ENCODE measurements at places on chromosomes 16 and 17. TPM values are rescaled to one million over a fixed set of nuclear protein-coding genes. Genes with fewer than 3 reads are reported as not detected.
A peak's percentile ranks its signal among the peaks of the same experiment; 100 is the strongest.

The KRT25 gene
- total RNA-seq, result not detected

The HSPB9 gene
- not detected for total RNA-seq

The HP gene
- total RNA-seq, result not detected

The ODAD4 gene
- 0.48 TPM for total RNA-seq

The ZP2 gene
- not detected for total RNA-seq

The CA10 gene
- 0.85 TPM for total RNA-seq

The CFAP97D1 gene
- total RNA-seq, result not detected

The CACNG4 gene
- not detected for total RNA-seq

The MILR1 gene
- 0.33 TPM for total RNA-seq

The CCL7 gene
- not detected for total RNA-seq

The NAGLU gene
- total RNA-seq, result 24.5 TPM

DNA sequence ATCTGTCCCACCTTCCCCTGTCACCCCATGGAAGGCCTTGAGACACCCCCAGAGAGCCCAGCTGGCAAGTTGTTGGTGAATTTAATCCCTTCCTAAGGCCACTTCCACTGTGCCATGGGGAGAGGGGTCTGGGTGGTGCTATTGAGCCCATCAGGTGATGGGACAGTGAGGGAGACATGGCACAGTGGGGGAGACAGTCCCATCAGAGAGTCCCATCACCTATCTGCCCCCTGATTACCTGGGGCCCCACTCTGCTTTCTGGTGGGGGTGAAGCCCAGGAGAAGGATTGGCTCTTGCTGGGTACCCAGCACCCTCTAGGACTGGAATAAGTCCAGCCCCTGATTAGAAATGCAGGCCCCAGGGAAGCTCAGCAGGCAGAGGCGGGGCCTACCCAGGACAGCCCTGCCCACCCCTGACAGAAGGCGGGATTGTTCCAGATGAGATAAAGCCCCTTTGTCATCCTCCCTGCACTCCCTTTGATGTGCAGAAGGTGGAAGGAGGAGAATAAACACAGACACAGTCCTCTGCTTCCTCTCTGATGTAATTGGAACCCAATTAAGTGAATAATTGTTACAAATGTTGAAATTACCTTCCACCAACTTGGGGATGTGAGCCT is 18.9 kb downstream of the TMEM132E start:
- no peak for DNase-seq

- DNase-seq, result no peak
These were observed 5.1 kb downstream of the CDR2 start for GRCh38 chr16:22369221-22369811.

DNA sequence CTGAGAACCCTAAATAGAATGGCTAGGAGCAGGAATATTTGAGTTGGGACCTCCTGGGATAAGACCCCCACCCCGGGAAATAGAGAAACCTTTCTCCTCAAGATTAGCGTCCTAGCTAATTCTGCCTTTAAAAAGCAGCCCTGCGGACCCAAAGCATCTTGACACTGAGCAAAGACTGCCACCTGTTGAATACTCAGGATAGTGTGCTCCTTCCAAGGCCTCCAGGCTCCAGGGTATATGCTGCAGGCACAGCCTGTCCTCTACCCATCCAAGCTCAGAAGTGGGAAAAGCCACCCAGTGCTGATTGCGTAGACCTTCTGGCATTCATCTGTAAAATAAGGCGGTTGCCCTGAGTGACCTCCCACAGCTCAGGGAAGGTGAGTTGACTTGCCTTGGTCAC is 456.2 kb upstream of the DYNLRB2 start:
- DNase-seq, result peak; percentile 57

DNA sequence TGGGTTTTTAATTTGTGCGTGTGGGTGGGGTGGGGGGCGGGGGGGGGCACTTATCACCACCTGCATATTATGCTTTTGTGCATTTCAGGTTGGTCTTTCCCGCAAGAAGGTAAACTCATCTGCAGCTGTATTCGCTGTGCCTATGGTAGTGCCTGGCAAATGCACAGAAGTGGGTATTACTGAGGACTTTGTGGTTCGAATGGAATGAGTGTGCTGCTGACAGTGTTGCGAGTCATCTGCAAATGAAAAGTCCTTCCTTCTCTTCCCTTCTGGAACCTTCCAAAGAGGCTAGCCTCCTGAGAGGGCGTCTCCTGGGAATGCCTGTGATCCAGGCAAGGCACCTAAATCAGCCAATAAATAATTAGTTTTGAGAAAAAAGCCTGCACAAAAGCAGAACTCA is 532.9 kb downstream of the MAF start:
- peak; percentile 37 for DNase-seq

DNA sequence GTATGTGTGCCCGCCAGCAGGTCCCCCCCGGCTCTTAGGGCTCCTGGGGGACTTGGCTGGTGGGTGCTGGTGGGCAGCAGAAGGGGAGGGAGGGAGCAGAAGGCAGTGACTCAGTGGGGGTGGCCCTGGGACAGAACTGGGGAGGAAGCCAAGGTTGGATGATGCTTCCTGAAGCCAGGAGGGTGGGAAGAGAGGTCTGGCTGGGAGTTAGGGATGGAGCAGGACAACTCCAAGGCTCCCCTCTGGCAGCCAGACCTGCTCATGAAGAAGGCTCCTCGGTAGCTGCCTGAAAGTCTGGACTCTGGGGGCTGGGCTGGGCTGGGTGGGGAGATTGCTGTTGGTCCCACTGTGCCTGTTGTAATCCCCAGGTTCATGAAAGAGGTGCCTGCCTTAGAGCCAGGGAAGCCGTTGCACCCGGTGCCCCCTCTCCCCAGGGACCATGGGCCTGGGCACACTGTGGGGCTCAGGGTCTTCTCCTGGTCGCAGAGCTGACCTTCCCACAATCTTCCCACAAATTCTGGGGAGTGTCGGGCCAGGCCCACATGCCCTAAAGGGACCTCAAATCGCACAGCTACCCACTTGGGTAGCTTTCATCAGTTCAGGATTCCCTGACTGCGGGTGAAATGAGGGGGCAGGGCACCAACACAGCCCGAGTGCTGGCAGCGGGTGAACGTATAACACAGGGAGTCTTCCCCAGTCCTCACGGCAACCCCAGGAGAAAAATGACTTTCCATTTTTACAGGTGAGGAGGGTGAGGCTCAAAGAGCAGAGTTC is 1.1 kb upstream of the PLEKHG4 start:
- peak; percentile 51 for DNase-seq

DNA sequence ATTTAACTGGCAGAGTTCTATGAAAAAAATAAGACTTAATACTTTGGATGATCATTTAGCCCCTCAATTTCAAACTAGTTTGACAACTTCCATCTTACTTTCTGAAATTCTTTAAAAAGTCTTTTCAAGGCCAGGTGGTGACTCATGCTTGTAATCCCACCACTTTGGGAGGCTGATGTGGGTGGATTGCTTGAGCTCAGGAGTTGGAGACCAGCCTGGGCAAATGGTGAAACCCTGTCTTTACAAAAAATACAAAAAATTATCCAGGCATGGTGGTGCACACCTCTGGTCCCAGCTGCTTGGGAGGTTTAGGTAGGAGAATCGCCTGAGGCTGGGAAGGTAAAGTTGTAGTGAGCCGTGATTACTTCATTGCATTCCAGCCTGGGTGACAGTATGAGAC is 154.4 kb downstream of the TANC2 start:
- DNase-seq, result peak; percentile 20

DNA sequence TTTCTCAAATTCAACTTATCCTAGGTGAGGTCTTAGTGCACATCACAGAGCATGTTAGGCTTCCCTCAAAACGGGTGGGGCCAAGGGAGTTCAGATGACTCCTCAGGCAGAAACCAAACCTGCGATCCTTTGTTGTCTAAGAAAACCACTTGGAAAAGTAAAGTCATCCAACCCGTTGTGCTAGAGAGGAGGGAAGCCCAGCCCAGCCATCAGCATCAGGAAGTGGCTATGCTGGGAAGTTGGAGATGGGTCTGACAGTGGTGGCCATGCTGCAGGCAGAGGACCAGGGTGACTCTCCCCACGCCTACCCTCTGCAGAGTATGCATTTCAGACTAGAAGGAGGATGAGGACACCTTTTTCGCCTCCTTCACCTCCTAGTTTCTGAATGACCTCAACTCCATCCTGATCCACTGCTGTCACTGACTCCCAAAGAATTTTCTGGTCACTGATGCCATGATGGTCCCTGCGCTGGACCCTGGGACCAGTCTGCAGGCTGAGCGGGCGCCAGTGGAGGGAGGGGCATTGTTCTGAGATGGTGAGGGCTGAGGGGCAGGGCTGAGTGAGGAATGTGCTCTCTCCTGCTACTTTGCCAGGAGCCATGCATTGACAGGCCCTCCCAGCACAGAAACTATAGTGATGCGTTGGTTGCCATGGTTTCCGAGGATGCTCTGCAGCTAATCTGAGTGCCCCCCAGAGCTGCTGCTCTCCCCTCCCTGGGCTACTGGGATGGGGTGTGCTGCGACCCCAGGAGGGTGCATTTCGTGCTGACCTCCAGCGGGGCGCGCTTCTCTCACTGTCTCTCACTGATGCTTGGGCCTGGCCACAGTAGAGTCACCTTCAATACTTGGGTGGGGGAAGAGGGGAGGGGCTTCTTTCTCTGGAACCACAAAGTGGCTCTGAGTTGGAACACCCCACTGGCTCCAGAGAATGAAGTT is 20.4 kb downstream of the ALOX12B start:
- peak; percentile 60 for DNase-seq

DNA sequence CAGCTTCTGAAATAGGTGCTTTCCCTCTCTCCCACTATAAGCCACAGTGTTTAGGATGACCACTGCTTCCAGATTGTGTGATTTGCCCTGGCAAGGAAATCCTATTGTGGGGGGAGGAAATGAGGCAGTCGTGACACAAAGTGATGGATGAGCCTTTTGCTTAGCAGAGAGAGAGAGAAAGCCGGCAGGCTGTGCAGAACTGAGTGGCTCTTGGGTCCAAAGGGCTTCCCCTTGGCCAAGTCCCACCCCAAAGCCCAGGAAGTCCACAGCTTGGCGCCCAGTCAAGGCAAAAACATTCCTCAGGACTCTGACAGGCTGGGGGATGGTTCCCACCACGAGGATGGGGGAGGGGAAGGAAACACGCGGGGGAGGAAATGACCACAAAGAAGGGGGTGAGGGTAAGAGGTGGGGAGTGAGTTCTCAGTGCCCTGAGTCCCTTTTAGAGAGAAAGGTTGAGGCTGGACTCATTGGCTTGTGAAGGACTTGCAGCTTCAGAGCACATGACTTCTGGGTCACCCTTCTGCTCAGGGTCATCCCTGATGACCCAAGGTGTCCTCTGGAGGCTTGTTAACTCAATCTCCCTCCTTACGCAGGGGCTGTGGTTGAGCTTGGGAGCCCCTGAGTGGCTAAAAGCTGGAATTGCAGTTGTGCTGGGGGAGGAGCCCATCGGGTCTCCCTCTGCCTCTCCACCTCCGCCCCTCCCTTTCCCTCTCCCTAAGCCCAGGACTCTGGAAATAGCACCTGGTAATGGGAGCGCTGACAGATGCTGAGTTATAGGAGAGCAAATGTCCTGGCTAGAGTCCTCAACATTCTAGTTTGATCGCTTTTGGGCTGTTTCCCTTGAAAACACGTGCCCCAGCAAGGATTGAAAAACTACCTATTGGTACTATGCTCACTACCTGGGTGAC is 10.3 kb upstream of the MSL1 start:
- peak; percentile 77 for DNase-seq

GRCh38 chr17:33140413-33141099 is 148.9 kb downstream of the SPACA3 start:
- DNase-seq, result no peak

GRCh38 chr17:74165797-74166365 is 37.6 kb upstream of the RPL38 start:
- DNase-seq, result no peak

DNA sequence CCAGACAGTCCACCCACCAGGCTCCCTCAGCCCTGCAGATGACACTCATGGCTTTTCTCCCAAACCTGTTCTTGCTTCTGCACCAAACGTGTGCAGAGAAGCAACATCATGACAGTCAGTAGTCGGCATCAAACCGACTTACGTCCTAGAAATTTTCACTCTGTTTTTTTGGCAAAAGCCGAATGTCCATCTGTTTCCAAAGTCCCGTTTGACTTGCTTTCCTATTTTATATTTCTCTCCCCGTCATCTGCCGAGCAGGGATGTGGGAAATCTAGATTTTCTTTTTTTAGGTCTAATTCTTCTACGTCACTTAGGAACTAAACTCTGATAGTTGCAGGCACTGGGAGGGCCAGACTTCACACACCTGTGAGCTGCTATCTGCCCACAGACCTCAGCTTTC is 104.9 kb downstream of the RMI2 start:
- DNase-seq, result no peak

DNA sequence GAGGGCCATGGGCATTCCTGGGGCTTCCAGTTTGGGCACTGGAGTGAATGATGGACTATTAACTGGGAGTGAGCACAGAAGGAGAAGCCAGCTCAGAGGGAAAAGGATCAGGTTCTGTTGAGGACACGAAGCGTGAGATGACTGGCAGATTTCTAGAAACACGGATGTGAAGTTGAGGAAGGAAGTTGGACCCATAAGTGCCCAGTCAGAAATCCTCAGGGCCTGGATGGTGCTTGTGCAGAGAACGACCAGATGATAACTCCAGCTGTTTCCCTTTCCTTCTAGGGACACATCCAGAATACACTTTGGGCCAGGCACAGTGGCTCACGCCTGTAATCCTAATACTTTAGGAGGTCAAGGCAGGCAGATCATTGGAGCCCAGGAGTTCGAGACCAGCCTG is 23.3 kb upstream of the ANKRD40CL start:
- DNase-seq, result no peak

DNA sequence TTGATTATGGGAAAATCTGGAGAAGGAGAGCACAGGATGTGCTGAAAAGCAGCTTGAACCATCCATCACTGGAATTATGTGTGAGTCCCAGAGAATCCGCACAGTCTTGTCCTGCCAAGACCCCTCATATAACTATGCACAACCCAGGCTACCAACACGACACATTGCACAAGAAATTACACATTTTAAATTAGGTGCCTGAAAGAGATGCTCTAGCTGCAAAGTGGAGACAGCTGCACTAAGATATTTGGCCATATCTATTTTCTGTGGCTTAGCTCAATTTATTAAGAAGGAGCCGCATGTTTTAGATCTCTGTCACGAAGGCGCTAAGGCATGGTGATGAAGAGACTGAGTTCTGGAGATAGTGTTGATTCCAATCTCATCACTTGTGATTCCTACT is 1308.4 kb downstream of the CDH8 start:
- DNase-seq, result no peak

DNA sequence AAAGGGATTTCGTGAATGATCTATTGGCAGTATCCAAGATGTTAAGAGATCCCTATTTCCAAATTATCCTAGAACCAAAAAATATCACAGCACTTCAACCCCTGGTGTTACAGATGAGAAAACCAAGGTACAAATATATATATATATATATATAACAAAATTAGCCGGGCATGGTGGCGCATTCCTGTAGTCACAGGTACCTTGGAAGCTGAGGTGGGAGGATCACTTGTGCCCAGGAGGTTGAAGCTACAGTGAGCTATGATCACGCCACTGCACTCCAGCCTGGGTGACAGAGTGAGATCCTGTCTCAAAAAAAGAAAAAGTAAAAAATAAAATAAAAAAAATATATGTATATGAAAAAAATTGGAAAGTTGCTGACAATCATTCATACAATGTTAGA is 637 bp upstream of the CLN3 start:
- no peak for DNase-seq

- DNase-seq, result no peak
These were observed 2.1 kb downstream of the MED13 start for GRCh38 chr17:62062944-62063343.
